ENCODE measurements at places on chromosomes 2 and 18. TPM values are rescaled to one million over a fixed set of nuclear protein-coding genes. Genes with fewer than 3 reads are reported as not detected.

CXCR1 gene
- total RNA-seq = not detected

LHCGR gene
- total RNA-seq = 0.43 TPM

GALR1 gene
- 1.8 TPM for total RNA-seq

SERPINB2 gene
- not detected for total RNA-seq
